Activated B cell treated with CpG ODN at 0.5 μM for 24 hours (primary cell): ENCODE measurements at places on chromosomes 2 and 18. TPM values are rescaled to one million over a fixed set of nuclear protein-coding genes. Genes with fewer than 3 reads are reported as not detected.

DNA sequence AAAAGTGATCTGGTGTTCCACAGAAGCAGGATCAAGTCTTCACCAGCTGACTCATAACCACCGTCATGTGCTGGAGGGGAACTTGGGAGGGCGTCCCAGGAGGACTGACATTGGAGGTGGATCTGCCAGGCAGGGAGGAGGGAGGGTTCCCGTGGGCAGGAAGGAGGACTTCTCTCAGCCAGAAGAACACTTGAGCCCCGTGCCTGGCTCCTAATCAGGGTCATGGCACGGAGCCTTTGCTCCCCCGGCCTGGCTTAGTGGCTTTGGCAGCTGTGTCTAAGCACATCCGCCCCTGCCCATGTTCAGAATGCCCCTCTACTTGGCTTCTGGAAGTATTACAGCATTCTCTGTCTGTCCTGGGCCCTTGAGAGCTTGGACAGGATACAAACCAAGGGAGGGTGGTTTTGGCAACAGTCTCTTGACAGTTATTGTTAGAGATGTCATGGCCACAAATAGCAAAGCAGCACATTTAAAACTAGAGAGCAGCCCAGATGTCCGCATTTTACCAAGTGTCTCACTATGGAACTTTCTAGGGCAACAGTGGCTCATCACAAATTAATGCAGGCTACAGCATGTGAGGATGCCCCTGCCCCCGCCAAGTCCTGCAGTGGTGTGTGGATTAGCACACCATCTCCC lies 11.5 kb downstream of the PPP1R7 start:
- no peaks in the 10 kb centered on the region for H3K27me3 ChIP-seq
- H3K36me3 ChIP-seq = peaks cover 74% of the 10 kb centered on the region
- DNase-seq = no peak
- H3K27ac ChIP-seq = no peak overlapping the region
- no peak overlapping the region for H3K4me3 ChIP-seq

Gene MROH2A
- not detected in 2 replicates for total RNA-seq

DNA sequence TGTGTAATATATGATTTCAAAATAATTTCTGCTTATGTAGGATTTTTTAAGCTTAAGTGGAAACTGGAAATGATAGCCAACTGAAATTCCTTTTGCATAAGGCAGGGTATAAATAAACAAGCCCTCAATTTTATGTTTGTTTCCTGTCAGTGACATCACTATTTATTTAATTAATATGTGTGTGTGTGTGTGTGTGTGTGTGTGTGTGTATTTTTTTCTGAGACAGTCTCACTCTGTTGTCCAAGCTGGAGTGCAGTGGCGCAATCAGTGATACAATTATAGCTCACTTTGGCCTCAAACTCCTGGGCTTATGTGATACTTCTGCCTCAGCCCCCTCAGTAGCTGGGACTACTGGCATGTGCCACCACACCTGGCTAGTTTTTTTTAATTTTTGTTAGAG lies 29.3 kb upstream of the CYP20A1 start:
- no peak overlapping the region for H3K27ac ChIP-seq
- H3K4me3 ChIP-seq = no peak overlapping the region
- H3K4me1 ChIP-seq = no peaks in the 10 kb centered on the region
- peaks cover 7% of the 10 kb centered on the region for H3K36me3 ChIP-seq

- H3K4me1 ChIP-seq = no peaks in the 10 kb centered on the region
- no peaks in the 10 kb centered on the region for H3K36me3 ChIP-seq
- no peak overlapping the region for H3K4me3 ChIP-seq
These were observed 178.8 kb downstream of the TTC32 start for GRCh38 chr2:19723021-19723420.

Gene TNP1
- total RNA-seq = not detected in 2 replicates

DNA sequence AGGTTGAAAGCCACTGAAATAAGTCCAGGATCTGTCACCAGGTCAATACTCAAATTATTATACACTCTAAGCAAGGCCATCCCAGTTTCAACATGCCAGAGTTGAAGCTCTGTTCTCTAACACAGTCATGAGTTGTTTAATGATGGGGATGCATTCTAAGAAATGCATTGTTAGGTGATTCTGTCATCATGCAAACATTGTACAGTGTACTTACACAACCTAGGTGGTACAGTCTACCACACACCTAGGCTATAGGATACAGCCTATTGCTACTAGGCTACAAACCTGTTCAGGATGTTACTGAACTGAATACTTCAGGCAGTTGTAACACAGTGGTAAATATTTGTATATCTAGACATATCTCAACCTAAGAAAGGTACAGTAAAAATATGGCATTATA lies 162.2 kb downstream of the BAZ2B start:
- DNase-seq = no peak
- H3K36me3 ChIP-seq = no peaks in the 10 kb centered on the region
- H3K27me3 ChIP-seq = no peaks in the 10 kb centered on the region
- H3K4me3 ChIP-seq = no peak overlapping the region
- peaks cover 21% of the 10 kb centered on the region for H3K4me1 ChIP-seq

- H3K27ac ChIP-seq = no peak overlapping the region
- no peaks in the 10 kb centered on the region for H3K36me3 ChIP-seq
- no peaks in the 10 kb centered on the region for H3K4me1 ChIP-seq
- no peak overlapping the region for H3K4me3 ChIP-seq
These were observed 456.6 kb upstream of the ID2 start for GRCh38 chr2:8225266-8225665.

DNA sequence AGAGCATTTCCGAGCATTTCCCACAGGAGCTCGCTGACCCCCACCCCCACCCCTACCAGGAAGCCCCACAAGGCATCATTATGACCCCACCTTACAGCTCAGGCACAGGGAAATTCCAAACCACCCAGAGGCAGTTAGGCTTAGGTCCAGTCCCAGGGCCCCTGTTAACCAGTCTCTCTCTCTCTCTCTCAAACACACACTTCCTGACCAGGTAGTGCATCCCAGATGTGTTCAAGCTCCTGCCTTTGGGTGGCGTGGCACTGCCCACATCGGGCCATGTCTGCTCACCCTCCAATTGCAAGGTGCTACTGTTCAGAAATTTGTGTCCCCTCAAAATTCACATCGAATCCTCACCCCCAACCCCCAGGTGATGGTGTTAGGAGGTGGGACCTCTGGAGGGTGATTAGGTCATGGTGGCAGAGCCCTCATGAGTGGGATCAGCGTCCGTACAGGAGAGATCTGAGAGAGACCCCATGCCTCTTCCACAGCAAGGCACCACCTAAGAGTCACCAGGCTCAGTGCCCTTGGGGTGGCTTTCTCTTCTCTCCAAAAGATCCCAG lies 8.8 kb downstream of the COPS9 start:
- H3K4me1 ChIP-seq = no peaks in the 10 kb centered on the region
- peaks cover 63% of the 10 kb centered on the region for H3K36me3 ChIP-seq
- H3K27ac ChIP-seq = no peak overlapping the region
- H3K27me3 ChIP-seq = no peaks in the 10 kb centered on the region
- no peak for DNase-seq

GRCh38 chr18:77111951-77112746 lies 20.4 kb downstream of the MBP start:
- no peaks in the 10 kb centered on the region for H3K27me3 ChIP-seq
- no peak overlapping the region for H3K27ac ChIP-seq
- no peak for DNase-seq
- peaks cover 53% of the 10 kb centered on the region for H3K4me1 ChIP-seq
- H3K36me3 ChIP-seq = peaks cover 65% of the 10 kb centered on the region

Gene SLC1A4
- 32.1 and 35.4 TPM in 2 replicates for total RNA-seq

GRCh38 chr2:269356-270030 lies 4.7 kb downstream of the ACP1 start:
- H3K4me1 ChIP-seq = peaks cover 55% of the 10 kb centered on the region
- no peak for DNase-seq
- no peak overlapping the region for H3K4me3 ChIP-seq
- no peak overlapping the region for H3K27ac ChIP-seq
- H3K27me3 ChIP-seq = no peaks in the 10 kb centered on the region

Gene ANO7
- 1.2 and 1.5 TPM in 2 replicates for total RNA-seq

DNA sequence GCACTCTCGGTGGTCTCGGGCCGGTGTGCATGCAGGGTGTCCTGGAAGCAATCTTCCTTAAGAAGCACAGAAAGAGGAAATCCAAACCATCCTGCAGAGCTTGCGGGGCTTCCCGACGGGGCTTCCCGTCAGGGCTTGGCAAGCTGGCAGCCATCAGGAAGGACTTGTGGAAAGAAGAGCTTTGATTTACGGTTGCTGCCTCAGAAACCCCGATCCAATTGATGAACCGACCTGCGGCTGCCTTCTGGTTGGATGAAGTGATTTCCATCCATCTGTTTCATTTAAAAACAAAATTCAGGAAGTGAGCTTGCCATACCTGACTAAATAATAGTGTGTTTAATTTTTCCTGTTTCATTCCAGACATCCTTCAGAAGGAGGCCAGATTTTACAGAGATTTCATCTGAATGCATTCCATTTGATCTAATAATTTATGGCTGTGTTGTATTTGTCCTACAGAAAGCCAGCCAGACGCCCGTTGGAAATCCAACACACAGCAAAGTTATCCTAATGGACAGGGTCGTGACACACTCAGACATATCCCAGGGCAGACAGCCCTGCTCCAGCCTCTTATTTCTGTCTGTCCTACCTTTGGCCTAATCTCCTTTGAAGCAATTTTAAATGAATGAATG lies 141.3 kb downstream of the SEPTIN10 start:
- no peak overlapping the region for H3K4me3 ChIP-seq
- H3K4me1 ChIP-seq = peaks cover 8% of the 10 kb centered on the region
- no peak overlapping the region for H3K27ac ChIP-seq
- no peaks in the 10 kb centered on the region for H3K27me3 ChIP-seq

DNA sequence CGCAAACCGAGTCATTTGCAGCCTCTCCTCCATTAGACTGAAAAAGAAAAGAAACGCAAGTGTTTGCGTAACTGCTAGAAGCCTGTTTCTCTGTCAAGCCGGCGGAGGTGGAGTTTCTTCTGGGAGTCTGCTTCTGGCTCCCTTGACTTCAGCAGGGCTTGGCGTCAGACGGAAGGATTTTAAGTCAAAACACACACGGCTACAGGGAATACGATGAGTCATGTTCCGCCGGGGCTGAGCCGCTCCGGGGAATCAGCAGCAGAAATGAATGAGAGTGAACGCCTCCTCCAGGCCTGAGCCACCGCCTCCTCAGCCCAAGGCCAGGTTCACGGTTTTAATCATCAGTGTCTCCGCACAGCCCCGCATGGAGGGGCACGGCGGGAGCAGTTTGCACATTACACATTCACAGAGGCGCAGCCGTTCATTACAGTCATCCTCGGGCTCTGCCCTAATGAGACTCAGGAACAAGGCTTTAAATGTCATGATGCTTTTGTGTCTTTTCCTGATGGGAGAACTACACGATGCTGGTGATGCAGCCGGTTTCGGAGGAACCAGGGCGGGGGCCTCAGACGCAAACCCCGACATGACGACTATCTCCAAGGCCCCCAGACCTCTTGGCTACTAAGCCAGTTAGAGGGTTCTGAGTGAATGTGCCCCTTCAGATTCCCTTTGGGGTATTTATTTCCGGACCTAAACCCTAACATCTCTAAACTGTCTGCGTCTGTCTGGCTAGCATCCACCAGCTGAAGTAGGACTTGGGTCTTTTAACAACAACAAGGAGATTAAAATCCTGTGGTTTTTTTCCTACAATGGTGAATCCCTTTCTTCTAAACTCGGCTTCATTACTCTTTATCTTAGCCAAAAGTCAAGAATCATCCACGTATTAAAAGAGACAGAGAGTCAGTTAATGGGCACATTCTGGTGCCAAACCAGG lies 11.1 kb upstream of the SCG2 start:
- no peak overlapping the region for H3K27ac ChIP-seq
- H3K36me3 ChIP-seq = no peaks in the 10 kb centered on the region
- H3K4me3 ChIP-seq = no peak overlapping the region
- DNase-seq = no peak
- H3K27me3 ChIP-seq = peaks cover 32% of the 10 kb centered on the region

DNA sequence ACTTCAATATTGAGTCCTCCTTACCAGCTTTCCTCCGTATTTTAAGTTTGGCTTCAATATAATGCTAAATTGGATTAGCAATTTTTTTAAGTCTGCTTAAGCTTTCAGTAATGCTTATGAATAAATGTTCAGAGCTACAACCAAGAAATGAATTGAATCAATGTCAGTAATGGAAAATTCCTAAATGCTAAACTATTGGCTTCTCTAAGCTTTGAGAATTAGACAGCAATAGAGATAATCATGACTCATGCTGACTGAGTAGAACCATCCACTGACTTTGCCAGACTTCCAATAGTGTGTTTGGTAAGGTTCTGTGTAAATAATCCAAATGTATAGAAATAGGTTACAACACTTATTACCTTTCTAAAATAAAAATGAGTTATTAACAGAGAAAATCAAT lies 8.9 kb upstream of the PDE1A start:
- H3K27me3 ChIP-seq = no peaks in the 10 kb centered on the region
- H3K4me3 ChIP-seq = no peak overlapping the region
- H3K4me1 ChIP-seq = no peaks in the 10 kb centered on the region
- no peak overlapping the region for H3K27ac ChIP-seq
- no peaks in the 10 kb centered on the region for H3K36me3 ChIP-seq
- DNase-seq = no peak

DNA sequence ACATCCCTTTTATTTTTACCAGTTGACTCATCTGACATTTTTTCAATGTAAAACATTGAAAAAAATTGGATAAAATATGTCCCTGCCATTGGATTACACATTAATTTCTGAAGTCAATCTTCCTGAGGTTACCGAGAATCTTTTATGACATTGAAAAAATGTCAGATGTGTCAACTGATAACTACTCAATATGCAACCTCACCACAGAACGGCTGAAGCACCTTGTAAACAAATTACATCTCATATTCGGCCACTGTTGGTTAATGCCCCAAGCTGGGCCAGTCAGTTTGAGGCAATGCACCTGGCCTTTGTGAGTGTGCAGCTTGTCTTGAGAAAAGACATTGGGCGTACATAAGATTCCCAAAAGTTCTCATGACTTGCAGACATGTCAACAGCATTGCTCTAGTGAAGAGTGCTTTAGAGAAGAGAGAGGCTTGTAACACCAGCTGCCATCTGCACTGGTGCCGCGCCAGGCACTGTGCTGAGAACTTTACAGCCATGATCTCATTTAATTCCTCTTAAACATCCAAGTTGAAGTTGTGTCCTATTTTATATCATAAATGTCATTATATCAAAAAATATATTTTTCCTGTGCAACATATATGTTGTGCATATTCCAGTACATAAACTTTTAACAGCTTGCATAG lies 112.7 kb upstream of the SLC35G4 start:
- H3K36me3 ChIP-seq = no peaks in the 10 kb centered on the region
- no peaks in the 10 kb centered on the region for H3K4me1 ChIP-seq
- no peak for DNase-seq
- peaks cover 11% of the 10 kb centered on the region for H3K27me3 ChIP-seq
- H3K27ac ChIP-seq = no peak overlapping the region

GRCh38 chr2:170737406-170737805 lies 22.3 kb downstream of the SP5 start:
- no peak overlapping the region for H3K27ac ChIP-seq
- H3K4me1 ChIP-seq = no peaks in the 10 kb centered on the region
- H3K36me3 ChIP-seq = no peaks in the 10 kb centered on the region
- no peak for DNase-seq
- peaks cover 19% of the 10 kb centered on the region for H3K27me3 ChIP-seq
- no peak overlapping the region for H3K4me3 ChIP-seq

DNA sequence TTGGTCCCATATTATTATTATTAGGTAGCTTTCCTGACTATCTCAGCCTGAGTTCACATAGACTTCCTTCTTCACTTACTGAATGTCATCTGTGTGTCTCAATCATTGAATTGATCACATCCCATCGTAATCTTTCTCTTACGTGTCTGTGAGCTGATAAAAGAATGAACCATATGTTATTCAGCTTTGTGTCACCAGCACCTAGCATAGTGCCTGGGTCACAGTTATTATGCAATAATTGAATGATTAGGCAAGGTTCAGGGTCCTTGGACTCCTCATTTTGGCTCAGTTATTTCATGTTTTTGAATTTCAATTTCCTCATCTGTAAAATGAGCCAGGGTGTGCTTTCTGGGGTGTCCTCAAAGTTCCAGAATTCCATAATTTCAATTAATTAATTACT lies 107.2 kb downstream of the ZEB2 start:
- H3K4me1 ChIP-seq = peaks cover 26% of the 10 kb centered on the region
- H3K27ac ChIP-seq = no peak overlapping the region
- no peaks in the 10 kb centered on the region for H3K27me3 ChIP-seq
- no peak overlapping the region for H3K4me3 ChIP-seq
- DNase-seq = no peak
